ENCODE measurements at places on chromosomes 11 and 22.
A peak's percentile ranks its signal among the peaks of the same experiment; 100 is the strongest.

DNA sequence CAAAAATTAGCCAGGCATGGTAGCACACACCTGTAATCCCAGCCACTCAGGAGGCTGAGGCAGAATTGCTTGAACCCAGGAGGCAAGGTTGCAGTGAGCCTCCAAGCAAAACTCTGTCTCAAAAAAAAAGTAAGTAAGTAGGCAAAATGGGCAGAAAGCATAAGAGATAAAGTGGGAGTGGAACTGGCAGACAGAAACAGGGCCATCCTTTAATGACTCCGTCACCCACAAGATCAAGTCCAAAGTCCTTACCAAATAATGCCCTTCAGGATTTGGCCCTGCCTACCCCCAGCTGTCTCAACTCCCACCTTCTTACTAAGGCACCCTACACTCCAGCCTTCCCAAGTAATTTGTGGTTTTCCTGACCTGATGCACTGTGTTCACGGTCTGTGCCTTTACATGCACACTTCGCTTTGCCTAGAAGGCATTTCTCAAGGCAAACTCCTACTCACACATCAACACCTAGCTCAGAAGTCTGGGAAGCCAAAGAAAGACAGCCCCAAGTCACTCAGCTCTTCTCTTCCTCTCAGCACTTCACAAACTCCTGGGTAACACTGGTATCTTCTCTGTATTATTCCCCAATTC, 6.1 kb downstream of the MAPK1 start:
- DNase-seq = no peak

- no peak for DNase-seq
These were observed 791.0 kb downstream of the TBC1D22A start for GRCh38 chr22:47553436-47553835.

GRCh38 chr11:73012121-73012863, 129.8 kb downstream of the FCHSD2 start:
- no peak for DNase-seq

- DNase-seq = no peak
These were observed 18.9 kb upstream of the CABP2 start for GRCh38 chr11:67542169-67542568.

DNA sequence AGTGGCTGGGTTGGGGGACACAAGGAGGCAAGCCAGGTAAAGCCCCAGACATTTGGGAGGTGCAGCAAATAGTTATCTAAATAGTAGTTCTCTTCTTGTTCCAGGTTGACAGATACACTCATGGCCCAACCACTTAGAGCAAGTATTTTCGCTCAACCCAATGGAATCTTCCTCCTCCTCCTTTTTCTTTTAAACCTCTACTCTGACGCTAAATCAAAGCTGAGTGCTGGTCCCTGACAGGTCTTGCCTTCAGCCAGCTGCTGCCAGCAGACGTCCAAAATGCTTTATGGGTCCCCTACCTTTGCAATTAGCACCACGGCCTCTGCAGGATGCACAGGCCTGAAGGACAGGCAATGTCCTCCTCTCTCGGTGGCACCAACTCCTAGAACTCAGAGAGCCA, 558.5 kb downstream of the MIAT start:
- no peak for DNase-seq

- DNase-seq = peak; percentile 61
These were observed at the start of gene KCTD17 for GRCh38 chr22:37051391-37052385. Gene KCTD17, plus strand, starts transcription at chr22:37051742. Its CDS starts 19 bp downstream, at chr22:37051761.

DNA sequence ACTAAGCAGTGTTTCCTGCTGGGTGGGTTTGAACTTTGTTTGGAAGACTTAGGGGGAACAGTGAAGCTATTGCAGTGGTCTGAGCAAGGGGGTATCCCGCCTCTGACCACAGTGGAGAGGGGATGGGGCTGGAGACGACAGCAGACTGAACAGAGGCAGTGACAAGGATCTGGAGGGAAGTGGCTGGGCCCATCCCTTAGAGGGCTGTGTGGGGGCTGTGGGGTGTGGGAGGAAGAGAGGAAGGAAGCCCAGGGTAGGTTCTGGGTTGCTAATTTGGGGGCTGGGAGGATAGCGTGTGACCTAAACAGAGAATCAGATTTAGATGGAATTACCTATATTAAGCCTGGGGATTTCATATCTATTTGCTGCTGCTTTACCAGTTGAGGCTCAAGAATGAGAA, 70.7 kb downstream of the BMAL1 start:
- DNase-seq = no peak

GRCh38 chr11:69935941-69936505, 116.8 kb upstream of the FGF3 start:
- no peak for DNase-seq

GRCh38 chr11:66291706-66292542, at the start of gene TMEM151A:
Gene TMEM151A, plus strand, starts transcription at chr11:66291894. Its CDS starts 120 bp downstream, at chr11:66292014.
- no peak for DNase-seq

- peak; percentile 64 for DNase-seq
These were observed 530.6 kb downstream of the MN1 start for GRCh38 chr22:27270818-27271510.

GRCh38 chr11:79039122-79039521, 401.7 kb downstream of the TENM4 start:
- DNase-seq = no peak

- no peak for DNase-seq
These were observed 41.6 kb downstream of the PRCP start for GRCh38 chr11:82858556-82859091.

DNA sequence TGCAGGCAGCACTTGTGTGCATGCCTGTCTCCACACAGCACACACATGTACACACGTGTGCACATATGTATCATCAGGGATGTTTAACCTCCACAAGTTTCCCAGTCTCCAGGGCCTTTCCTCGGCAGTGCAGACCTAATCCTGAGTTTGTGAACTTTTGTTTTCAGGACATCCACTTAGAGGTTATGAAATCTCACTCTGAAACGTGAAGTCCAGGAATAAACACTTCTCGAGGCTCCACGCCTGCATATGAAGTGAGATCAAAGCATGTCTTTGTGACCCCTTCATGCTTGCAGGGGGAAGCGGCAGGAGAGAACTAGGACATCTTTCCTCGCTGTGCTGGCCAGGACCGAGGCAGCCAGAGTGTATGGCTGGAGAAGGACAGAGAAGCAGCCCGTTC, 3.1 kb downstream of the SHISAL1 start:
- DNase-seq = no peak

DNA sequence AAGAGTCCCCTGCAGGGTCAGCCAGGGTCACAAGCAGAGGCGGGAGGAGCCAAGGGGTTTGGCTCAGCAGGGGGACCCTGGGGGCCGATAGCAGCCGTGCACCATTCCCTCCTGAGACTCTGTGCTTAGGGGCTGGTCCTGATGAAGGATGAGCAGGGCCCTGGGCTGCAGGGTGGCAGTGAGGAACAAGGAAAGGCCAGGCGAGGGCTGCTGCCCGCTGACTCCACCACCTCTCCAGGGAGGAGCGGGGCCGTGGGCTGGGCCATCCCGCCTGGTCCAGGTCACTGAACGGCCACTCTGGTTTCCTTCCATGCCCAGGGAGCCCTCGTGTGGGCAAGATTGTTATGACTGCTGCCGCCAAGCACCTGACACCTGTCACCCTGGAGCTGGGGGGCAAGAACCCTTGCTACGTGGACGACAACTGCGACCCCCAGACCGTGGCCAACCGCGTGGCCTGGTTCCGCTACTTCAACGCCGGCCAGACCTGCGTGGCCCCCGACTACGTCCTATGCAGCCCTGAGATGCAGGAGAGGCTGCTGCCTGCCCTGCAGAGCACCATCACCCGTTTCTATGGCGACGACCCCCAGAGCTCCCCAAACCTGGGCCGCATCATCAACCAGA, 9.2 kb upstream of the NDUFS8 start:
- peak; percentile 79 for DNase-seq

DNA sequence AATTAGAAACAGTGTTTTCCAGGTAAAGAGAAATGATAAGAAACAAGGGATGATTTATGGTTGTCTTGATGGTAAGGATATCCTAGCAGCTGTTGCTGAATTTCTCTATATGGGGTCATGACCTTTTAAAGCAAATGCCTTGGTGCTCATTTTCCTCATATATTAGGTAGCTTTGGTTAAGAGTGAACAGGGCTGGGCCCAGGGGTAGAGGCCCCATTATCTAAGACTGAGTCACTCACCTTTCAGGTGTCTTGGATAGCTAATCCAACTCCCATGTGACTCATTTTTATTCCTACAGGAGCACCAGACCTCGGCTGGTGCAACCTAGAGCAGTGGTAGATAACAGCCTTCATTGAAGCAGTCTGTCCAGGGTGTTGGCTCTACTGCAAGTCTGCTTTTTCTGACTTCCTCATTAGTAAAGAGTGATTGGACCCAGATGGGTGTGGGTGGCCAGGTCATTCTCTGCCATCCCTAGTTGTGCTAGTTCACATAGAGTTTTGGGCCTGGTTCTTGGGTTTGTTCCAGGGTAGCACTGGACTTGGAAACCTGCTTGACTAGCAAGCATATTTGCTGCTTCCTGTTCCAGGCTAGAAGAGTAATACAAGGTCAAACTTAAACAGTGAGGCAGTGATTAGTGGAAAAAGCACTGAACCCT, 37.4 kb downstream of the CTNND1 start:
- peak; percentile 71 for DNase-seq

DNA sequence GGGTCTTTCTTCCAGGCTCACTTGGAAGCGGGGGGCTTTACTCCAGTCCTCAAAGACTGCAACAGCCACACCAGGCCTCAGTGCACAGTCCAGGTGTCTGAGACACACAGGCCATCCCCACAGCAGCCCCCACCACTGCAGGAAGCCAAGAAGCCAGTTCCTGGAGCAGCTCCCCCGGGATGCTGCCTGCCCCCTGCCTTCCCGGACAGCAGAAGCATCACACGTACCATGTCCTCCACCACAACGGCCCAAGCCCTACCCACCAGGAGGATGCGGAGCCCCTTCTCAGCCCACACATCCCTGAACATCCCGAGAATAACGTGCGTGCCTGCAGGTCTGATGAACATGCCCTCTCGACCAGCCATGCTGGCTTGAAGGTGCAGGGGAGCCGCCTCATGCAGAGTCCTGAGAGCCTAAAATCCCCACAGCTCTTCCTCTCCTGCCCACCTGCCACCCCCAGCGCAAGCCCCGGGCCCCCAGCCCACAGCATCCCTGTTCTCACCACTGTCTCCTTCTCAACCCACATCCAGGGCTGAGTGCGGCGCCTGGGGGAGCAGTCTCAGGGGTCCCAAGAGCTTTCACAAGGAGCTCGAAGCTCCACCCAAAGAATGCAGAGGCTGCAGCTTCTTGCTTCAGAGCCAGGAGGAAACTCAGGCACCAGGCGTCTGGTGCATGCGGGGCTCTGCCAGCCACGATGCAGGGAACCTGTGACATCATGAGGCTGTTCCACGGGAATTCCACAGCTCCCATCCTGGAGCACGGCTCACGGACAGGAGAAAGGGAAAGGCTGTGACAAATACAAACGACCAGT, 209.6 kb downstream of the BRD1 start:
- DNase-seq = peak; percentile 49

- DNase-seq = no peak
These were observed 294.3 kb downstream of the OPCML start for GRCh38 chr11:133238027-133238426.

GRCh38 chr22:18073467-18073866, 4.3 kb upstream of the PEX26 start:
- DNase-seq = no peak

DNA sequence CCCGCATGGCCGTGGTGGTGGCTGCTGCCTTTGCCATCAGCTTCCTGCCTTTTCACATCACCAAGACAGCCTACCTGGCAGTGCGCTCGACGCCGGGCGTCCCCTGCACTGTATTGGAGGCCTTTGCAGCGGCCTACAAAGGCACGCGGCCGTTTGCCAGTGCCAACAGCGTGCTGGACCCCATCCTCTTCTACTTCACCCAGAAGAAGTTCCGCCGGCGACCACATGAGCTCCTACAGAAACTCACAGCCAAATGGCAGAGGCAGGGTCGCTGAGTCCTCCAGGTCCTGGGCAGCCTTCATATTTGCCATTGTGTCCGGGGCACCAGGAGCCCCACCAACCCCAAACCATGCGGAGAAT, 10.9 kb upstream of the ARHGEF17 start:
- peak; percentile 83 for DNase-seq

- no peak for DNase-seq
These were observed 915 bp upstream of the SREBF2 start for GRCh38 chr22:41831828-41832552.

GRCh38 chr22:31271485-31271884, 20.8 kb downstream of the PIK3IP1 start:
- DNase-seq = no peak

DNA sequence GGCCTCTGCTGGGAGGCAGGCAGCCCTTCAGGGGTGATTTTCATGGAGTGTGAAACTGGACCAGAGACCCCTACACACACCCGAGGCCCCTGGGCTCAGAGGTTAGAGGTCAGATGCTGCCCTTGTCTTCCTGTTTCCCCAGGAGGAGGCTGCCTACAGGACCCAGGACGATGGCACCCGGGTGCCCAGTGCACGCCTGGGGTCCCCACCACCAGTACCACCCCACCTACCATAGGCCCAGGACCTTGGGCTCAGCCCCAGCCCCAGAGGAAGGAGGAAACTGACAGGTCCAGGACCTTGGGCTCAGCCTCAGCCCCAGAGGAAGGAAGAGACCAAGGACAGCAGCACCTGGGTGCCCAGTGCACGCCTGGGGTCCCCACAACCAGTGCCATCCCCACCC, 79.2 kb downstream of the BRD1 start:
- DNase-seq = no peak

DNA sequence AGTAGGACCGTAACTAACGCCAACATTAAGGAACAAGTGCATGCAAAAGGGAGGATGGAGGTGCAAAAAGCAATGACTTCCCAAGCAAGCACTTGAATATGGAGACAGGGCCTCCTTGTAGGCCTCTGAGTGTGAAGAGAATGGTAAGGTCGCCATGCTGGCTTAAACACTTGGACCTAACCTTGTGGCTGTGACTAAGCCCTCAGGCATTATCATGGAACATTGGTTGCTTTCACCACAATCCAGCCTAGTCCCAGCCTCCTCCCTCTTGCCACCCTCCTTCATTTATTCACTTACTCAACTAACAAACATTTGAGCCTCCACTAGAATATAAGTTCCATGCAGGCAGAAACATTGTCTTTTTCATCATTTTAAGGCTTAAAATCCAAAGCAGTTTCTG, 11.9 kb upstream of the SYTL2 start:
- DNase-seq = no peak

- DNase-seq = no peak
These were observed 25.7 kb upstream of the CTR9 start for GRCh38 chr11:10725114-10725906.

DNA sequence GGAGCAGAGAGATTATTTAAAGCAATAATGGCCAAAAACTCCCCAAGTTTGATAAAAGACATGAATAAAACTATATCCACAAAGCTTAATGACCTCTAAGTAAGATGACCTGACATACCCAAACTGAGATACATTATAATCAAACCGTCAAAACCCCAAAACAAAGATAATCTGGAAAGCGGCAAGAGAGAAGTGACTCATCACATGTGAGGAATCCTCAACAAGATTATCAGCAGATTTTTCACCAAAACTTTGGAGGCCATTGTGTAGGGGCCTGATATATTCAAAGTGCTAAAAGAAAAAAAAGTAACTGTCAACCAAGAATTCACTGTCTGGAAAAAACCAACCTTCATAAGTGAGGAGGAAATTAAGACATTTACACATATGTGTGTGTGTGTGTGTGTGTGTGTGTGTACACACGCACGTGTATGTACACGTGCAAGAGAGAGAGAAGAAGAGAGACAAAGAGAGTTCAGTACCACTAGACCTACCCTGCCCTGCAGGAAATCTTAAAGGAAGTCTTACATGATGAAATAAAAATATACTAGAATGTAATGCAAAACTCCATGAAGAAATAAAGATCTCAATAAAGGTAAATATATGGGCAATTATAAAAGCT, 752.4 kb downstream of the NELL1 start:
- no peak for DNase-seq
